ENCODE measurements at places on chromosomes 16 and 17. TPM values are rescaled to one million over a fixed set of nuclear protein-coding genes. Genes with fewer than 3 reads are reported as not detected.
A peak's percentile ranks its signal among the peaks of the same experiment; 100 is the strongest.

Gene CFAP97D1
- total RNA-seq: not detected

DNA sequence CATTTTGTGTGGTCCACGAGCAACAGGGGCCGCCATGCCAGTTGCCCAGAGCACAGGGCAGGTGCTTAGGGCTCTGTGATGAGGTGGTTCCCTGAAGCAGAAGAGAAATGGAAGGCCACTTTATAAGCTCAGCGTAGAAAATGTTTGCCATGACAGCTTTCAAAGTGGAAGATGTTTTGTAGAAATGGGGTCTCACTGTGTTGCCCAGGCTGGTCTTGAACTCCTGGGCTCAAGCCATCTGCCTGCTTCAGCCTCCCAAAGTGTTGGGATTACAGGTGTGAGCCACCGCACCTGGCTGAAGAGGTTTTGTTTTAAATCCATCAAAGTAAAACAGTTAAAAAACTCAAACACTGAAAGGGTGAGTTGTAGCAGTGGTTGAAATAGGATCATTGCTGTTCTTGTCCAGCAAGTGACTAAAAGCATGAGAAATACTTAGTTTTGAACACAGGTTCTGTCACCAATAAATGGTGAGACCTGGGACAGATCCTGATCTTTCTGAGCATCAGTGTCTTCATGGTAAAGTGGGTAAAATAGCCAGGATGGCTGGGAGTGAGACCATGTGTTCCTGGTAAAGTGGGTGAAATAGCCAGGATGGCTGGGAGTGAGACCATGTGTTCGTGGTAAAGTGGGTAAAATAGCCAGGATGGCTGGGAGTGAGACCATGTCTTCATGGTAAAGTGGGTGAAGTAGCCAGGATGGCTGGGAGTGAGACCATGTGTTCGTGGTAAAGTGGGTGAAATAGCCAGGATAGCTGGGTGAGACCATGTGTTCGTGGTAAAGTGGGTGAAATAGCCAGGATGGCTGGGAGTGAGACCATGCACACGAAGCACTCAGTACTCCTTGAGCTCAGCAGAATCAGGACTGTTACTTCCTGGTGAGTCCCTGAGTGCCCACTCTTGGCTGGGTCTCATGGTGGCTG is 46.0 kb downstream of the BANP start:
- DNase-seq: no peak

- DNase-seq: no peak
Observed at GRCh38 chr16:54286366-54287130, at the start of gene IRX3. Gene IRX3, minus strand, starts transcription at chr16:54286787. Its CDS starts 737 bp downstream, at chr16:54286050.

Gene HS3ST3A1
- 1.2 TPM for total RNA-seq

DNA sequence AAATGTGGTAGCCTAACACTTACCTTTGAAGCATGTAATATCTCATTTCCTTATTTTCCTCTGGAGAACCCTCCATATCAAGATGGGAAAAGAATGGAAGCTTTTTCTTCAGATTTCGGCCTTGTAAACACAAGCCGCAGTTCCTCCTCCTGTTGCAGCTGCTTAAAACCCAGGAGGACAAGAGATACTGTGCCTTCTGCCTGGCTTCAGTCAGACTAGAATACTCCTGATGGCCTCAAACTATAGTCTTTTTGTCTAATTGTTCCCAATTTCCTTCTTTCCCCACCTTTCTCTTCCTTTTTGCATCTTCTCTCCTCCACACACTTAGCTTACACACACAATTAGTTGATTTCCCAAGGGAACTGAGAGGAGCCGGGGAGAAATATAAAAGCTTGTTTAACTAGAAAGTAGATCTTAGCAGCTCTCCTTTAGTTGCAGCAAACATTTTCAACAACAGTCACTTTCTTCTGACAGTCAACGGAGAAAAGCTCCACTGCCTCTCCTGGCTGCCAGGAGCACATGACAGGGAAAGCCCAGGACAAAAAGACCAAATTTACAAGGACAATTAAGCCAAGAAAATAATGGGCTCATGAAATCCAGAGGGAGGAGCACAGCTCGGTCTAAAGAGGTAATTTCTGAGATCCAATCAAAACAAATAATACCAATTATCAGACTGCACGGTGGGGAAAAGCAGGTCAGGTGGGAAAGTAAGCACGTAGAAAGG is 76.4 kb upstream of the C17orf78 start:
- DNase-seq: no peak

GRCh38 chr16:67170168-67170948 is at the start of gene NOL3:
Gene NOL3, plus strand, starts transcription at chr16:67170538.
- DNase-seq: peak; percentile 54

Measured in activated T-helper 2 cell treated with anti-CD3 and anti-CD28 coated beads, Interferon-gamma antibody, Interleukin-2, Interleukin-4, amounts not matched to agents 10 μg/mL and 5 μg/mL and 100 μg/mL, durations not matched to agents 14 hours and 24 hours and 36 hours (primary cell).